Liver (tissue), 10 donors: ENCODE measurements at places on chromosomes 3 and 15.

DNA sequence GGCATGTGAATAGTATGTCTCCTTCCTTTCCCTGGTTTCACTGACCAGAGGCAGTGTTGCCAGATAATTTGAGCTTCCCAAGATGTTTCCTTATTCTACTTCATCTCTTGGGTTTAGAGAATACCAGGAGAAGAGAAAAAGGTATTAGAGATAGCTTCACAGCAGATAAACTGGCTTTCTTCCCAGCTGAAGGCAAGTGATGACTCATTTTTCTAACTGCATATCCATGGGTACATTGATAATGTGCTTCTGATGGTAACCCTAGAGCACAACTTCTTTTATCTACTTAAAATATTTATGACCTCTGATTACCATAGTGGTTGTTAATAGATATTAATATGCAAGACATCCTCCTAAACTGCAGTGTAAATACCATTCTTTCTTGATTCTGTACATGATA, 34.6 kb upstream of the CMTM8 start:
- H3K4me1 ChIP-seq = no peaks in the 10 kb centered on the region
- no peak overlapping the region for H3K4me3 ChIP-seq
- H3K27ac ChIP-seq = no peak overlapping the region
- H3K27me3 ChIP-seq = no peaks in the 10 kb centered on the region

DNA sequence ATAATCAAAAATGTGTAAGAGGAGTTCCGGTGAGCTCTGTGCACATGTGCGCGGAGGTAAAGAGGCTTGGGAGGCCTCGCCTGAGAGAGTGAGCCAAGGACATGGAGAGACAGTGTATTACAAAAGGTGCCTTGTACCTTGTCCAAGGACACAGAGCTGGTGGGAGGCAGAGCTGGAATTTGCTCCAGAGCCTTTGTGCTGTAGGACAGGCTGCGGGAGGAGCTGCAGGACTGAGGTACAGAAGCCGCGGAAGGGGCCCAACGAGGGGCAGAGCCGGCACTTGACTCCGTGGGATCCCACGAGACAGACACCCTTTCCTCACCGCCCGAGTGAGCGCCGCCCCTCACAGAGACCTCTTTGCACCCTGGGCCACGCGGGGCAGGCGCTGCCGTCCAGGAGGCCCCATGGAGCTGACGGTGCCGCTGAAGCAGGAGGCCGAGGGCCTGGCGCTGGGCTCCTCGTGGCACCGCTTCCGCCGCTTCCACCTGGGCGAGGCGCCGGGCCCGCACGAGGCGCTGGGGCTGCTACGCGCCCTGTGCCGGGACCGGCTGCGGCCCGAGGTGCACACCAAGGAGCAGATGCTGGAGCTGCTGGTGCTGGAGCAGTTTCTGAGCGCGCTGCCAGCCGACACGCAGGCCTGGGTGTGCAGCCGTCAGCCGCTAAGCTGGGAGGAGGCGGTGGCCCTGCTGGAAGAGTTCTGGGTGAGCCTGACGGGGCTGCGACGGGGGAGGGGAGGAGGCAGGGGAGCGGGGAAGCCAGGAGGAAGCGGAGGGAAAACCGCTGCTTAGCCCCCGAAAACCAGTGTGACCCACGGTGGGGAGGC, 68.7 kb downstream of the SLTM start:
- H3K27ac ChIP-seq = no peak overlapping the region
- DNase-seq = peak; percentile 43
- H3K36me3 ChIP-seq = no peaks in the 10 kb centered on the region
- no peaks in the 10 kb centered on the region for H3K27me3 ChIP-seq

GRCh38 chr3:55615039-55615693, 128.1 kb upstream of the WNT5A start:
- no peaks in the 10 kb centered on the region for H3K4me1 ChIP-seq
- no peaks in the 10 kb centered on the region for H3K27me3 ChIP-seq
- H3K27ac ChIP-seq = no peak overlapping the region
- DNase-seq = no peak

- H3K4me3 ChIP-seq = no peak overlapping the region
- DNase-seq = no peak
- H3K27me3 ChIP-seq = no peaks in the 10 kb centered on the region
- peaks cover 3% of the 10 kb centered on the region for H3K36me3 ChIP-seq
- H3K4me1 ChIP-seq = no peaks in the 10 kb centered on the region
Measured at GRCh38 chr3:105561876-105562275, 195.2 kb downstream of the ALCAM start.

DNA sequence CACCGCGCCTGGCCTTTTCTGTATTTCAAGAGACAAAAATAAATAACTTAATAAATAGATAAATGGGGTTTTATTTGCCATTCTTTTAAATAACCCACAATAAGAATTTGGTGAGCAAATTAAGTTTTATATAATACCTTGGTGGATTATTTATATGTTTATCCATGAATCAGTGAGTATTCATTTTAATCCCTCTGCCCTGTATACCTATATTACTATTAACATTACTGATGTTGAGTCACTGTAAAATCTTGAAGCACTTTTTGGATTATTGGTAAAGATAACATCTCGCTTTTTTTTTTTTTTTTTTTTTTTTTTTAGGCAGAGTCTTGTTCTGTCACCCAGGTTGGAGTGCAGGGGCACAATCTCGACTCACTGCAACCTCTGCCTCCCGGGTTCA, 154.1 kb downstream of the ZNF609 start:
- peaks cover 9% of the 10 kb centered on the region for H3K4me1 ChIP-seq
- DNase-seq = no peak
- no peak overlapping the region for H3K4me3 ChIP-seq
- H3K27me3 ChIP-seq = no peaks in the 10 kb centered on the region
- H3K27ac ChIP-seq = no peak overlapping the region

DNA sequence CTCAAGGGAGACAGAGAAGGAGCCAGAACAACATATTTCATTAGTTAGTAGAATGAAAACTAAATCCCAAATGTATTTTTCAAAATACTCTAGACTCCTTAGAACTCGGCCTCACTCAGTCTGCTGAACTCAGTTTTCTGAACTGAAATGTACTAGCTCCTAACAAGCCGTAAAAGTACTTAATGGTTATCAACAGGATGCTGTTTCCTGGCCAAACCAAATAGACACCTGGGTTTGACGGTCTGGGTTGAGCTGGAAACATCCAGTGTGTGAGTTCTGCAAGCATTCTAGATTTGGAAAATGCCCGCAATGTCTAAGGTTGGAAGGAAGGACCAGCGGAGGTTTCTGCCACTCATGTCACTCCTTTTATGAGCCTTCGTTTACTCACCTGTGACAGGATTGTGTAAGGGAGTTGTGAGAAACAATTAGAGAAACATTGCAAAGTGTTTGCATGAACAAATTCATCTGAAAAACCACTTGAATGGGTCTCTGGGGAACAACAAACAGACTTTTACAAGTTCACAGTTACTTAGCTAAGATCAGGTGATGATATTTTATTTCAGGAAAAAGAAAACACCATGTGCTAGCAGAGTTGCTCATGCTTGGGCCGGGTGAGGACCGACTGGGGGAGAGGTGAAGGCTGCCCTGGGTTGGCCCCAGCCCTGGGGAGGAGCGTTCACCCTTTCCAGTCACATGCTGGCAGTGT, 151.0 kb downstream of the ALDH1A2 start:
- H3K36me3 ChIP-seq = no peaks in the 10 kb centered on the region
- DNase-seq = no peak
- H3K4me1 ChIP-seq = no peaks in the 10 kb centered on the region
- no peaks in the 10 kb centered on the region for H3K27me3 ChIP-seq
- H3K27ac ChIP-seq = no peak overlapping the region
- H3K4me3 ChIP-seq = no peak overlapping the region

- DNase-seq = no peak
- no peak overlapping the region for H3K27ac ChIP-seq
- H3K27me3 ChIP-seq = no peaks in the 10 kb centered on the region
- no peak overlapping the region for H3K4me3 ChIP-seq
- H3K4me1 ChIP-seq = peaks cover 10% of the 10 kb centered on the region
Measured at GRCh38 chr3:14988988-14989394, 41.6 kb downstream of the NR2C2 start.

- peak overlapping the region; percentile 54 for H3K27ac ChIP-seq
- no peak for DNase-seq
Measured at GRCh38 chr15:40339621-40339945, 1.2 kb downstream of the CCDC9B start.

GRCh38 chr3:123431658-123432324, 17.1 kb downstream of the ADCY5 start:
- no peaks in the 10 kb centered on the region for H3K27me3 ChIP-seq
- H3K4me1 ChIP-seq = no peaks in the 10 kb centered on the region
- no peaks in the 10 kb centered on the region for H3K36me3 ChIP-seq
- no peak for DNase-seq
- no peak overlapping the region for H3K27ac ChIP-seq
- no peak overlapping the region for H3K4me3 ChIP-seq

DNA sequence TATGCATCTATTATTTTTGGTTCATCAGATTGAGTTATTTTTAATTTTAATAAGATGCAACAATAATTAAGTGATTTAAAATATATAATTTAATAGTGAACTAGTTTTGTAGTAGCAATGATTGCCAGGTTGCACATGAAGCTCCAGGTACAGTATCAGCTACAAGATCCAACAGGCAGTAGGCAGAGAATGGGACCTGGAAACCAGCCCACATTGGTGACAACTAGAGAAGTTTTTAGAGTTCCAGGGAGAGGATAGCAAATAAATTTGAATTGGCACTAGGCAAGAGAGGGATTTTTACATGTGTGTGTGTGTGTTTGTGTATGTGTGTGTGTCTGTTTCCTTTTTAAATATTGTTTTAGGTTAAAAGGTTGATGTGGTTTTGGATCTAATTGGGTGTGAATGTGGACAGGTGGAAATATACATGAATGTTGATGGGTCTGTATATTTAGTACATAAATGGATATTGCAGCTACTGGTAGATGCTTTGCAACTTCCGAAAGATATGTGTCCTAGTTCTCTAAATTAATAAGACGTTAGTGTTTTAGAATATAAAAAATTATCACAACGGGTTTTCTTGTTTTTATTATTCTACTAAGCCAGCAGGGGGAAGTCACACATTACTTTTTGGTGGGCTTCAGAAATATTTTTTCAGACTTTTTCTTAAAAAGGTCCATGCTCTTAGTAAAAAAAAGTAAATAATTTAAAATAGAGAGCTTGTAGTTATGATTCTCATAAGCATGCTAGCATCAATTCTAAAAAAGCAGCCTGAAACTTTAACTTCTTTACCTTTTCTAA, 110.1 kb upstream of the GBE1 start:
- H3K27me3 ChIP-seq = no peaks in the 10 kb centered on the region
- no peak overlapping the region for H3K4me3 ChIP-seq
- peaks cover 26% of the 10 kb centered on the region for H3K4me1 ChIP-seq

- H3K27me3 ChIP-seq = no peaks in the 10 kb centered on the region
- no peak overlapping the region for H3K4me3 ChIP-seq
- peaks cover 19% of the 10 kb centered on the region for H3K4me1 ChIP-seq
- no peak for DNase-seq
- no peaks in the 10 kb centered on the region for H3K36me3 ChIP-seq
- no peak overlapping the region for H3K27ac ChIP-seq
Measured at GRCh38 chr15:85423256-85423655, 42.9 kb downstream of the AKAP13 start.

DNA sequence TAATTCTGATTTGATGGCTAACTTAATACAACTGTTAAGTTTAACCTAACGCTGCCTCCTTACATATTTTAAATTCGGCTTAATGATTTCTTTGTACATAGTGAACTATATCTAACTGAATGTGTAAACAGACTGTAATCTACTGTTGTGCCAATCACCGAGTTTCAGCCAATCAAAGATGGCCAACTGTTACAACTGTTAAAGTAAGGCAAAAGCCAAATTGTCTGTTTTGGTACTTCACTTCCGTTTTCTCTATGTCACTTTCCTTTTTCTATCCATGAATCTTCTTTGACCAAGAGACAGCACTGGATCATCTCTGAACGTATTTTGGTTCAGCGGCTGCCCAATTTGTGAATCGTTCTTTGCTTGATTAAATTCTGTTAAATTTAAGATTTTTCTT, 137.0 kb downstream of the LMLN start:
- no peaks in the 10 kb centered on the region for H3K27me3 ChIP-seq
- DNase-seq = no peak
- H3K4me1 ChIP-seq = no peaks in the 10 kb centered on the region
- H3K36me3 ChIP-seq = no peaks in the 10 kb centered on the region
- no peak overlapping the region for H3K4me3 ChIP-seq

- no peaks in the 10 kb centered on the region for H3K4me1 ChIP-seq
- no peaks in the 10 kb centered on the region for H3K27me3 ChIP-seq
- no peak overlapping the region for H3K27ac ChIP-seq
Measured at GRCh38 chr3:66858656-66859381, 139.3 kb upstream of the KBTBD8 start.

DNA sequence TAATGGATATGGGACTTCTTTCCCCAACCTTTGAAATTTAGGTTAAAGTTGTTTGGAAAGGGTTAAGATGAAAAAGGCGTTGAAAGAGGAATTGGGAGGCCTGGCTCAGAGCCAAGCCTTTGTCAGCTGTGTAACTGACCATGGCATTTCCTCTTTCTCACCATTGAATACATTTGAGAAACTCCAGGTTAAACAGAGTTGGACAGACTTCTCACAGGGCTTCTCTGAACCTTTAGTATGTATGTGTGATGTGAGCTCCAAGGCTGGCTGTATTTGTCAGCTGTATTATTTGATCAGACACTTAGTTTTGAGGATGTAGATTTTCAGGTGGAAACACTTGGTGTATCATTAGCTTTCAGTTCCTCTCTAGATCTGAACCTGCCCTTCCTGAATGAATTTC, 136.4 kb upstream of the GOLGA6L4 start:
- no peaks in the 10 kb centered on the region for H3K36me3 ChIP-seq
- no peak overlapping the region for H3K4me3 ChIP-seq
- DNase-seq = no peak
- H3K4me1 ChIP-seq = no peaks in the 10 kb centered on the region
- H3K27ac ChIP-seq = no peak overlapping the region
- H3K27me3 ChIP-seq = no peaks in the 10 kb centered on the region

GRCh38 chr15:74399511-74400312, 32.3 kb upstream of the CYP11A1 start:
- no peaks in the 10 kb centered on the region for H3K36me3 ChIP-seq
- H3K27ac ChIP-seq = no peak overlapping the region
- H3K4me3 ChIP-seq = no peak overlapping the region
- no peaks in the 10 kb centered on the region for H3K27me3 ChIP-seq
- H3K4me1 ChIP-seq = peaks cover 3% of the 10 kb centered on the region

DNA sequence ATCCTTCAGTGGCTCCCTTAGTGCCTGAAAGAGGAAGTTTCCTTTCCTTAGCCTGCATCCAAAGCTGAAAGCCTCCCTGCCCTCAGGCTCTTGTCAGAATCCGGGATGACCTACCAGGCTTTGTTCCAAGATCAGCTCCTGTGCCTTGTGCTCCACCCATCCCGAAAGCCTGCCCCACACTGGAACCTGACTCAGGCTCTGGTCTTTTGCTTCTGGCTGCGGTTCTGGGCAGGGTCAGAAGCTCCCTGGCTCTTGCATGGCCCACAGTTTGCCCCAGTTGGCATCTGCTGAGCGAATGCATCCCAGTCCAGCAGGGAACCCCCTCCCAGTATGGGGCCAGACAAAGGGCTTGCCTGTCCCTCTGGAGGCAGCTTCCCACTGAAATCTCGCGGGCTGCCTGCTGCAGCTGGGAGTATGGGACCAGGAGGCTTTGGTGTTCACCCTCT, 25.9 kb upstream of the KIF23 start:
- H3K27me3 ChIP-seq = no peaks in the 10 kb centered on the region
- no peak for DNase-seq
- no peak overlapping the region for H3K27ac ChIP-seq
- H3K4me1 ChIP-seq = no peaks in the 10 kb centered on the region

- H3K27ac ChIP-seq = no peak overlapping the region
- no peak overlapping the region for H3K4me3 ChIP-seq
Measured at GRCh38 chr3:112637700-112638099, 3.2 kb downstream of the CCDC80 start.
